ENCODE measurements at places on chromosomes 2 and 18. TPM values are rescaled to one million over a fixed set of nuclear protein-coding genes. Genes with fewer than 3 reads are reported as not detected.

CDH19 gene
- total RNA-seq: not detected

DUSP2 gene
- total RNA-seq: 4.9 TPM

SERPINB5 gene
- 37.8 TPM for total RNA-seq

ARHGAP15 gene
- not detected for total RNA-seq

PLEKHB2 gene
- total RNA-seq: 97.0 TPM

- no peak for DNase-seq
Measured at GRCh38 chr2:100036793-100037192, 105.6 kb downstream of the AFF3 start.

DNA sequence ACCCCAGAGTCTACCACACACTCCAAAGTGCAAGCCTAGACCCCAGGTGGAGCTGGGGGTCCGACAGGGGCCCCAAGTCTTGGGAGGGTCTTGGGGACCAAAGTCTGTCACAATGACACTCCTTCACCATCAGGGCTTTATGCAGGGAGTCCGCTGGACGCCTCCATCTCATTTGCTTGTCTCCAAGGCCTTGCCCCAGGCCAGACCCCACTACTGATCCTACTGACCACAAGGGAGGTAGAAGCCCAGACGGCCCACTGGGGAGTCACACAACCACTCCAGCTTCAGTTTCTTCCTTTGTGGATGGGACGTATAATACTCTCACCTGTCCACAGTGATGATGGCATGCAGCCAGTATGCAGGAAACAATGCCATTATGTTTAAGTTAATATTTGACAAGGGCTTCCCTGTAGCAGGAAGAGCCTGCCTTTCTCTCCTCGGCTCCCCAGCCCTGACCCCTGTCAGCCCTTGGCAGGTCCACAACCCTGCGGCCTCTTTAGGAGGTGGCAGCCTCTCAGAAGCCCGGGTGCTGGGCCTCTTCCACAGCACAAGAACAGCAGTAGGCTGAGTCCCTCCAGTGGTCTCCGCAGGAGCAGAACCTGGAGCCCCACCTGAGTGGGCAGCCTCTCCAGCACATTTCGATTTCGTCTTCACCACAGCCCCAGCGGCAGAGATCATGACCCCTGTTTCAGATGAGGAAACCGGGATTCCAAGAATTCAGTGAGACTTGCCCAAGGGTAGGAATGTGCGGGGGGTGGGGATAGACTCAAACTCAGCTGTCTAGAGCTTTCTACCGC, 6.5 kb downstream of the BIN1 start:
- DNase-seq: no peak

GRCh38 chr2:20211860-20212458, 13.0 kb downstream of the SDC1 start:
- DNase-seq: no peak

DNA sequence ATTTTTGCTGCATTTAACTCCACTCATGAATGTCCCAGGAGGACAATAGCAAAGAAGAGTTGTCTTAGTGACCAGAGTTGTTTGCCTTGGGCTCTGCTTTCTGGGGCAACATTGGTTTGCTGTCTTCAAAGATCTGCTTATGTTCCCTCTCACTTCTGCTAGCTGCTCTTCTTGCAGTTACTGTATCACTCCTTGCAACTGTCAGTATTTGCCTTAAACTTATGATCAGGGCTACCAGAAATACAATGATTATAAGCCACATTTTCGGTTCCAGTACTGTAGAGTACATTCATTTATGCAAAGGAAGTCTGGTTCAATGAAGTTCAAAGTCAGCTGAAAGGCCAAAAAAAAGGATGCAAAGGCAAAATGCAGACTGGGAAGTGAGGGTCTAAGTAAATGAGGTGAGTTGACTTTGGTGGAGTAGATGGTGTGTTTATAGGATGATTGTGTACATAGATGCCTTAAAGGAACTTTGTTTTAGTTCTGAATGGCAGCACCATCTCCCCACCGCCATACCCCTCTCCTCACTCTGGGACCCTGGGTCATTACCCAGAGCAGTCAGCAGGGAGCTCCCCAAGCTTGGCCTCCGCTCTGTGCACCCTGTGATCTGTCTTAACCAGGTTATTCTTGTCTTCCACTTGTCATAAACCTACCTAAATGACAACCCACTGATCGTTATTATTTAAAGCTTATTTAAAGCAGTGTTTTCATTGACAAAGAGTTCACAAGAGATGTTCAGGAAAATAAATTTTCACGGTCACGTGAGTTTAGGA, 236.0 kb downstream of the DOK6 start:
- no peak for DNase-seq

- DNase-seq: no peak
Measured at GRCh38 chr2:135337071-135337470, 193.9 kb downstream of the ZRANB3 start.

DNA sequence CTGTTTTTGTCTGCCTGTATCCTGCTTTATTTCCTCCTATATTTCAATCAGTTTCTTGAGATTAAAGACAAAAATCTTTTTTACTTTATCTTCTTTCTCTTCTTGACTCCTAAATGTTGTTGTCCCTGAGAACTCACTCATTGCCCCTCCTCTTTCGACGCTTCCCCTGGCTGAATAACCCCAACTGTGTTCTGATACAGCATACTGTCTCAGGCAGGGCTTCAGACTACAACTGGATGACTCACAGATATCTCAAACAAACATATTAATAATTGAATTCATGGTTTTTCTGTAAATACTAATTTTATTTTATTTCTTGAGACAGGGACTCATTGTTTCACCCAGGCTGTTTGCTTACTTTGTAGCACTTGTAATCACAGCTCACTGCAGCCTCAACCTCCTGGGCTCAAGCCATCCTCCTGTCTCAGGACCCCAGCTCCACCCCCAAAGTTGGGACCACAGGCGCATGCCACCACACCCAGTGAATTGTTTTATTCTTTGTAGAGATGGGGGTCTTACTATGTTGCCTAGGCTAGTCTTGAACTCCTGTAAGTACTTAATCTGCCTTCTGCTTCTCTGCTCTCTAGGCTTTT, 9.4 kb downstream of the ITGAV start:
- DNase-seq: no peak

- DNase-seq: no peak
Measured at GRCh38 chr2:64651590-64651989, 2.1 kb downstream of the SERTAD2 start.

DNA sequence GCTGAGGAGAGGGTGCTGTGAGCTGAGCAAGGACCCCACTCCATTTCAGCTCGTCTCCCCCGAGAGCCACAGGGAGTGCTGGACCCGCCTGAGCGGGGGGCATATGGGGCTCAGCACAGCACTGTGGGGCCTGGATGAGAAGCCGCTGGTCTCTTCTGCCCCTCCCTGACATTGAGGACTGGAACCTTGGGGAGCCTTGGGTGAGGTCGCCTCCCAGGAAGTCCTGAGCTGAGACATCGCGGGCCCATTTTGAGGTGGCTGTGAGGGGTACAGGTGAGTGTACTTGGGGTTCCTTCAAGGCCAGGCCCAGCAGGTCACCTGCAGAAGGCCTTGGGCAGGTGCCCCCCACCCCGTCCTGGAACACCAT, 3.1 kb upstream of the AQP12A start:
- DNase-seq: no peak

- DNase-seq: no peak
Measured at GRCh38 chr2:55887351-55887750, 36.2 kb downstream of the EFEMP1 start.

- no peak for DNase-seq
Measured at GRCh38 chr2:216491793-216492596, 6.6 kb upstream of the RPL37A start.

DNA sequence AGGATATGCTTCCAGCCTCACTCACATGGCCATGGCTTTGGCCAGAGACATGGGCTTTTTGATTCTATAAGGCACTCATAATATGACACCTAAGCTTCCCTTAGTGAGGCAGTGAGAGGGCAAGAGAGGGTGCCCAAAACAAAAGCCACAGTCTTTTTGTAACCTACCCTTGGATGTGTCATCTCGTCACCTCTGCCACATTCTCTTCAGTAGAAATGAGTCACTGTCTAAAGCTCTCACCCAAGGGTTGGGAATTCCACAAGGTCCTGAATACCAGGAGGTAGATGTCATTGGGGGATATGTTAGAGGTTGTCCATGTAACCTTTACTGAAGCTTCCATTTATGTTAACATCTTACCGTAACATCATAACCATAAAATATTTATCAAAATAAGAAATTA, 108.4 kb downstream of the ALMS1 start:
- no peak for DNase-seq

GRCh38 chr2:179218848-179219594, 45.6 kb downstream of the SESTD1 start:
- DNase-seq: peak; percentile 65

- no peak for DNase-seq
Measured at GRCh38 chr2:170344663-170345346, 166.9 kb downstream of the MYO3B start.

DNA sequence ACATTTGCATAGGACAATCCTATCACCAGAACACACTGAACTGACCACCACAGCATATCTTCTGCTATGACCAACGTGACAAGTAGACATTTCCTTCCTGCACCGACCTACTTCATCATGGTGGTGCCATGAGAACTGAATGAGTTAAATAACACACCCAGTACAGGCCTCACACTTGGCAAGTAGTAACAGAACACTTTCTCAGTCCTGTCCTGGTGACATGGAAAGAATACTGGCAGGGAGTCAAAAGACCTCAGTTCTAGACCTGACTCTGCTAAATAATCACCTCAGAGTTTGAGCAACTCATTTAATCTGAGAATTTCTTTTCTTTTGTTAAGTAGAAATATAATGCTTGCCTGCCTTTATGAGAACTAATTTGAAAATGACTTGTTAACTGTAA, 186.3 kb upstream of the SMAD7 start:
- no peak for DNase-seq

GRCh38 chr2:23367760-23368159, 17.2 kb upstream of the KLHL29 start:
- no peak for DNase-seq

GRCh38 chr2:213015387-213016165, 135.8 kb downstream of the IKZF2 start:
- no peak for DNase-seq

GRCh38 chr2:173667014-173667413, 298.2 kb downstream of the SP3 start:
- no peak for DNase-seq

DNA sequence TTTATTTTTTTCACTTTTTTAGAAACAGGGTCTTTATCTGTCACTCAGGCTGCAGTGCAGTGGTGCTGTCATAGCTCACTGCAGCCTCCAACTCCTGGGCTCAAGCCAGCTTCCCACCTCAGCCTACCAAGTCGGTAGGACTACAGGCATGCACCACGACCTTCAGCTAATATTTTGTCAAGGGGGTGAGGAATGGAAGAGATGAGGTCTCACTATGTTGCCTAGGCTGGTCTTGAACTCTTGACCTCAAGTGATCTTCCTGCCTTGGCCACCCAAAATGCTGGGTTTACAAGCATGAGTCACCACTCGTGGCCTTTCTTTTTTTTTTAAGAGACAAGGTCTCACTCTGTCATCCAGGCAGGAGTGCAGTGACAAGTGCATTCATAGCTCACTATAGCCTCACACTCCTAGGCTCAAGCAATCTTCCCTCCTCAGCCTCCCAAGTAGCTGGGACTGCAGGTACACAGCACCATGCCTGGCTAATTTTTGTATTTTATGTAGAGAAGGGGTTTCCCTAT, 13.4 kb downstream of the PPP1R7 start:
- no peak for DNase-seq

All from MG63 (cell line).